Fibroblast of gingiva (primary cell): ENCODE measurements at places on chromosomes 11 and 22.

DNA sequence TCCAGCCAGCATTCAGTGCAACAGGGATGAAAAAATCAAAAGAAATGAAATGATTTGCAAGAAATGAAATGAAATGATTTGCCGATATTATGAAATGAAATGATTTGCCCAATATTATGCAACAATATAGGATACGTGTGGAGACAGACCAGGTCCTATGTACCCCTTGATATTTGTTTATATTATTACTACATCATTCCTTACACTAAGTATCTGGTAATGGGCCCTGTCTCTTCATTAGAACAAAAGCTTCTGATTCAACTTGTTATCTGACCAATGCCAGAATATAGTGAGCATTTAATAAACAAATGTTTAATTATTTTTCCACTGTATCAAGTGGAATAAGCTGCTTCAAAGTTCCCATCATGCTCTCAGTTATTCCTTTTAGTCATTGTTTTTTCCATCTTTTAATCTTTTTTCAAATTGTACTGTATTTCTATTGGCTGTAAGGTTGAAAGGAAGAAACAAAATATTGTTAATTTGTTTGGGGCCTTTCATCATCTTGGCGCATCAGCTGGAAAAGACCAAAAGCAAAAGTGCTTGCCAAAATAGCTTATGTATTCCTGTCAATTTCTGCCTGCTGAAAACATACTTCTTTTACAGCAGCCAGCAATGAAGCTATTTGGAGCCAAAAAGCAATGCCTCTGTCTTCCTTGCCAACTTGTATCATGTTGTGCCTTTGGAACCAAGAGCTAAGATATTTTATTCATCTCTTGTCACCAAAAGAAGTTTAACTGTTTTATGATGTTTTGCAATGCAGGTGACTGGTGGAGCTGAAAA lies 2314.9 kb downstream of the LRRC4C start:
- DNase-seq: no peak

DNA sequence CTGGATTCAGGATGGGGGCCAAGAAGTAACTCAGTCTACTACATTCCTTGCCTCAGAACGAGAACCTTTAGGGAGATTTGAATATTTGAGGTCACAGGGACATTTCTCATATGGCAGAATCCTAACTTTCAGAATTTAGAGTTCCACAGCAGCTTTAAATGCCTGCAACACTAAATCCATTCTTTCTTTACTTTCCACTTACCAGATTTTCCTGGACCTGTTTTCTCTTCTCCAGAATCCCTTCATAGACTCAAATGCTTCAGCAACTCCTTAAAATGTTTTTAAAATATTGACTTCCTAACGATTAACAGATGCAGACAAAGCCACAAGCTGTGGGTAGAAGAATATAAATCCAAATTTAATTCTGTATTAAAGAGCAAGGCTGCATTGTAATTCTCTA lies 63.1 kb downstream of the PRSS23 start:
- no peak for DNase-seq

- no peak for DNase-seq
These were observed 302.1 kb upstream of the B3GAT1 start for GRCh38 chr11:134714021-134714656.

- DNase-seq: no peak
These were observed 323.3 kb downstream of the TENM4 start for GRCh38 chr11:79117488-79117887.

- peak; percentile 85 for DNase-seq
These were observed 929 bp upstream of the RHOG start for GRCh38 chr11:3841426-3842350.

- DNase-seq: peak; percentile 21
These were observed 622.8 kb downstream of the NTM start for GRCh38 chr11:131993246-131993645.

GRCh38 chr11:118572061-118572980 lies at the start of gene ARCN1:
Gene ARCN1 (plus strand): TSS chr11:118572409. CDS start chr11:118572548, 139 bp downstream.
- DNase-seq: peak; percentile 74

DNA sequence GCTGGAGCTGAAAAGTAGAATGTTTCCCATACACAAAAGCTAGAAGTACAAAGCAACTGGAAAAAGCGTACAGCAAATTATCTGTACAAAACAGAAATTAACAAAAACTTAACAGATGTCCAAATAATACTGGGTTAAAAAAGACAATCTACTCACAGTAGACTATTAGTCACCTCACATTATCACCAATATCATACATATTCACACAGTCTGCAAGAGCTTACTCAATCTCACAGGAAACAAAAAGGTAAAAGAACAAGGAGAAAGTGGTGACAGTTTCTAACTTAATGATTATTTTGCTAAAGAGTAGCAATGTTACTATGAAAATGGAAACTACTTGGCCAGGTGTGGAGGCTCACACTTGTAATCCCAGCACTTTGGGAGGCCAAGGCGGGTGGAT lies 11.9 kb downstream of the CELF1 start:
- DNase-seq: no peak

GRCh38 chr22:43428005-43428485 lies 16.2 kb downstream of the MPPED1 start:
- no peak for DNase-seq

DNA sequence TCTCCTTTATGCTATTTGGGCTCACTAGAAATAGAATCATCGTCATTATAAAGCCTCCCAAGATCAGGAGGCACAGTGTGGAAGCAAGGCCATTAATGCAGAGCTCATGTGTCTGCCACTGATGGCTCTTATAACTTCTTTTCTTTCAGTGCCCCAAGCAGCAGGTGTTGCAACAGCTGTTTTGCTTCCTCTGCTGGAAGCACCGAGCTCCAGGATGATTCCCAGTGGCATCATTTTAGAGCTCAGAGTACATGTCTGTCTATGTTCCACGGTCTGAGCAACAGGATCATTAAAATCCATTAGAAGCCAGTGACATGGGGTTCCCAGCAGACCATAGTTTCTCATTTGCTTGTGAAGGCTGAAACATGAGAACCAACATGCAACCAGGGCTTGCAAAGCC lies 803.0 kb upstream of the FAT3 start:
- DNase-seq: no peak

- no peak for DNase-seq
These were observed 58.8 kb downstream of the GGTLC2 start for GRCh38 chr22:22703203-22703570.

GRCh38 chr11:69530278-69531070 lies 49.0 kb downstream of the LINC01488 start:
- no peak for DNase-seq

- DNase-seq: peak; percentile 20
These were observed 64.9 kb downstream of the NAV2 start for GRCh38 chr11:19777377-19778102.

- no peak for DNase-seq
These were observed 31.8 kb downstream of the ARHGAP1 start for GRCh38 chr11:46668480-46669085.

GRCh38 chr11:27721264-27722116 lies 21.2 kb upstream of the BDNF start:
- no peak for DNase-seq

DNA sequence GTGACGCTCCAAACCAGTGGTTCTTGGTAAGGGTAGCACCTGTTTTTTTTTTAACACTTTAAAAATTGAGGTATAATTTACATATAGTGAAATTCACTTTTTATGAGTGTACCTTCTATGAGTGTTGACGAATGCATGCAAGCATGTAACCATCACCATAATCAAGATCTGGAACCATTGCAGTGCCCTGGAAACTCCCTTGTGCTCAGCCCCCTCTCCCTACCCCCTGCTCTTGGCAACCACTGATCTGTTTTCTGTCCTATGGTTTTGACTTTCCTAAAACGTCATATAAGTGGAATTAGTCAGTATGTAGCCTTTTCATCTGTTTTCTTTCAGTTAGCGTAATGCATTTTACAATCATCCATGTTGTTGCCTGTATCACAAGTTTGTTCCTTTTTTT lies 212.2 kb downstream of the GRIK4 start:
- no peak for DNase-seq

DNA sequence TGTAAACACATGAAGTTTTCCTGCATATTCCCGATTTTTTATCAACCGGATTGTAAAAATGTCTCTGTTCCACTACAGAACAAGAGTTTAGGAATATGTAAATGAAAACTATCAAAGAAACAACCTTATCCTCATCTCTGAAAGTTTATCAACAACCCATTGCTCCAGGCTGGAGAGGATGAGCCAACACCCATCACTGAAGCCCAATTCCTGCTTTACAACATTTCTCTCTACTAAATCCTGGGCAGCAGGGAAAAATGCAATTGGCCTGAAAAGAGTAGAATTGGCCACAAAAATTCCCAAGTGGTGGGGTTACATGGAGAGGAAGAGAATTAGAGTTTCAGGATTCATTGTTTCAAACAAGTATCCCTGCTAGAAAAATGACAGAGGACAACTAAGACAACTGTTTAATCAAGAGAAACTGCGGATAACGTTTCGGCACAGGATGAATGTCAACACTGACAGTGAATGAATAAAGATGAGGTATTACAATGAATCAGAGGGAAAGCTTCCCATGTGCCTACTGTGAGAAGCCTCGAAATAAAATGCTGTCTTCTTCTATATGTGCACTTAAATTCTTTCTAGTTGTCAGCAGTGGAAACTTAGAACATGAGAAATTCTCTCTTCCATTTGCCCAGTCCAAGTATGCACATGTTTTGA lies 317.3 kb upstream of the ANO3 start:
- no peak for DNase-seq

DNA sequence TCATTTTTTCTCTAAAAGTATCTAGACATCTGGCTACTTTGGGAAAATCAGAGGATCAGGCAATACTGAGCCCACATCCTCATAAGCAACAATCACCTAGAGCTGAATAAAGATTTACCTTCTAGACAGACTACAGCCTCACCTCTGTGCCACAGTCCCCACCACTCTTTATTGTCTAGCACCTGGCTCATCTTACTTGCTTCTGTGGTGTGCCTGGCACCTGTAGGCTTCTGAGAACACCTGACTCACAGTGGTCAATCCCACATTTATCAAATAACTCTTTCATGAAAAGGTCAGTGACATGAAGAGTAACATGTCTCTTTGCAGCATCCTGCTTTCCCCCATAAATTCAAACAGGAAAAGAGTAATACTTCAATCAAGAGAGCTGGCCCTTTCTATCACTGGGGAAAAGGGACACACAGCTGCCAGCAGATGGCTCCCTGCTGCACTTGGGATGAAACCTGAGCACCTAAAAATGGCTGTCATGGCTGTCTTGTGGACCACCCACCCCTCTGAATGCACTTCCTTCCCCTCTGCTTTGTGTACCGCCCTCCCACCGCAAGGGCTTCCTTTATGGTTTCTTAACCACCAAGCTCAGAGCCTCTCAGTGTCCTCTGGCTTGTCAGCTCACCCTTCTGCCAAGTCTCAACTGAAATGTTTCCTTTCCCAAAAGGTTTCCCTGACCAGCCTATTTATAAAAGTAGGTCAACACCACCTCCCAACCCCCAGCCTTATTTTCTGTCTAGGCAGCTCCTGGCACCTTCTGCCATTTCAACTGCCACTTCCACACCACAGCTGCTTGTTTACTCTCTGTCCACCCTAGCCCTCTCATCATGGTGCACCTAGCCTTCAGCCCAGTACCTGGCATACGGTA lies 9.3 kb downstream of the TFIP11 start:
- peak; percentile 14 for DNase-seq

GRCh38 chr11:2760196-2760871 lies 60.5 kb upstream of the KCNQ1OT1 start:
- no peak for DNase-seq

DNA sequence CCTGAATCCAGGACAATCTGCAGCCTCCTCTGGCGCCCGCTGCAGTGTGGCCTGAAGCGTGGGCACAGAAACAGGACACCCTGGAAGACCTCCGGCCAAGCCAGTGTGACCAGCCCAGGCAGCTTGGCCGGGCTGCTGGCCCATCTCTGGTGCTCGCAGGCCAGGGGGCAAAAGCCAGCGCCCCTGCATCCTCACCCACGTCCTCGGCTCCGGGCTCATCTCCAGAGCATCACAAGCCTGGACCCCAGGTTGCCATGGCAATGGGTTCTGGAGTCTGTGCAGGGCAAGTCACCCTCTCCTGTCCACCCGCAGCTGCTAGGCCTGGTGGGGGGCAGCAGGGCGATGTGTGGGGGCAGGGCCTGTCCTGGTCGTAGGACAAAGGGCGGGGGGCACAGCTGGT lies 9.3 kb upstream of the PDGFB start:
- DNase-seq: no peak

DNA sequence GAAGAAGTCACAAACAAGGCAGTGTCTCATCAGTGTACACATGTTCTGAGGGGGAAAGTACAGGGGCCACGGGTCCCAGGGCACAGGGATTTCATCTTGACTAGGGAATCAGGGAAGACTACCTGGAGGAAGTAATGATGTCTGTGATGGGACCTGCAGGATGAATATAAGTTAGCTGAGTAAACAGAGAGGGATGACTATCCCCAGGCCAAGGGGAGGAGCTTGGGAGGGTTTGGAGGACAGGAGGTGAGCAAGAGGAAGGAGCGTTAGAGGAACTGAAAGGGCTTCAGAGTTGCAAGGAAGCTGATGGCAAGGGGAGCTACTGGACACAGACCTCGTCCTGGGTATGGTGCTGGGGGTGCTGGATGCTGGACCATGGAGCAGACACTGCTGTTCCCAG lies 56.4 kb downstream of the TRAF6 start:
- DNase-seq: no peak

DNA sequence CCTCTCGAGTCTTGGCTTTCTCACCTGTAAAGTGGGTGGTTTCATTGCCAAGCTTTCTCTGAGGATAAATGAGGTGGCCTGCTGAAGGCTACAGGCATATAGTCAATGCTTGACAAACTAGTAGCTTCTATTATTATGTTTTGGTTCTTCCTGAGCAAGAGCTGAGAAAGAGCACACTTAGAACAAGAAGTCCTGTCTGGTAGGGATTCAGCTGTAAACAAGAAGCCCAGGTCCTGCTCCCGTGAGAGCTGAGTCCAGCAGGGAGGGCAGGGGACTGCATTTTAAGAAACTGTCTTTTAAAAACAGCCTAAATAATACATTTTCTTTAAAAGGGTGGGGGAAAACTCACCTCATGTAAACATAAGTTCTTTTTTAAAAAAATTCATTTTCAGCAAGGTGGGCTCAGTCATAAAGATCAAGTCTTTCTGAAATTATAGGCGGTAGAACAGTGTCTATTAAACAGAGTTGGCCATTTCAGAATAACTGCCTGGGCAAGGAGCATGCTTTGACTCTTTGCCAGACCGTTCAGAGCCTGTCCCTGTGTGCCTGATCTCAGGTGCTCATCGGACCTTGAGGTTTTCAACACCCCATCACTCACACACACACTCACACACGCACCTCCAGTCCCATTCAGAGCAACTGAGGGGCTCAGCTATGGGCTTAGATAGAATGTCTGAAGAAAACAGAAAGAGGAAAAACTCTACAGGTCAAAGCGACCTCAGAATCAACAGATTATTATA lies 29.2 kb upstream of the MYO18B start:
- no peak for DNase-seq

- DNase-seq: no peak
These were observed 14.0 kb upstream of the SLC43A3 start for GRCh38 chr11:57440744-57441414.

DNA sequence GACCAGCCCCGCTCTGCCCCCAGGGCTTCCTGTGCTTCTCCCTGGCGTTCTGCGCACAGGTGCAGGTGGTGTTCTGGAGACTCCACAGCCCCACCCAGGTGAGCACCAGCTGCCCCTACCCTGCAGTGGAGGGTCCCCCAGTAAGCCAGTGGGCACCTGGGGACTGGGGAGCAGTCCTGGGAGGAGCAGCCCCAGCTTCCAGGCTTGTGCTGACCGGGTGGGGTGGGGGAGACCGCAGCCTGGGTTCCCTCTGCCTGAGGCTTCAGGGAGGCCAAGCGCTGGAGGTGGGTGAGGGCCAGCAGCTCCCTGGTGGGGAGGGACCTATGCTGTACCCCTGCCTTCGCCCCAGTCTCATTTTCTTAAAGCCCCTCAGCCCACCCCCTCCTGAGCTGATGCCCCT lies 6.9 kb downstream of the TSPAN32 start:
- DNase-seq: no peak

GRCh38 chr11:134047586-134047999 lies 21.3 kb upstream of the JAM3 start:
- DNase-seq: peak; percentile 88
